ENCODE measurements at places on chromosomes 16 and 17.

GRCh38 chr16:29139261-29139802 lies 154.5 kb downstream of the LAT start:
- no peak for DNase-seq

DNA sequence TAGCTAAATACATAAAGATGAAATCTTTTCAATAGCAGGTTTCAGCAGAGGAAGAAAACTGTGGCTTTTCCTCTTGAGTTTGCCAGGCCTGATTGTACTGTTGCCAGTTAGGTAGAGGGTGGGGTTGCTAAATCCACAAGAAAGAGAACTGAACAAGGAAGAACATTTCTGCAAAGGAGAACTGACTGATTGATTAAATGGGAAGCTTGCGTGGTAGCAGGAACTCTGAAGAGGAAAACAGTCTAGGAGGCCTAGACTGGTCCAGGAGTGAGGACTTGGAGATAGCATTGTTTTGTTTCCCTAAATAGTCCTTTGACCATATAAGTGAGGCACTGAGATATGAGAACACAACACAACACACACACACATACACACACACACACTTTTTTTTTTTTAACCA lies 18.8 kb downstream of the LRRC36 start:
- no peak for DNase-seq

DNA sequence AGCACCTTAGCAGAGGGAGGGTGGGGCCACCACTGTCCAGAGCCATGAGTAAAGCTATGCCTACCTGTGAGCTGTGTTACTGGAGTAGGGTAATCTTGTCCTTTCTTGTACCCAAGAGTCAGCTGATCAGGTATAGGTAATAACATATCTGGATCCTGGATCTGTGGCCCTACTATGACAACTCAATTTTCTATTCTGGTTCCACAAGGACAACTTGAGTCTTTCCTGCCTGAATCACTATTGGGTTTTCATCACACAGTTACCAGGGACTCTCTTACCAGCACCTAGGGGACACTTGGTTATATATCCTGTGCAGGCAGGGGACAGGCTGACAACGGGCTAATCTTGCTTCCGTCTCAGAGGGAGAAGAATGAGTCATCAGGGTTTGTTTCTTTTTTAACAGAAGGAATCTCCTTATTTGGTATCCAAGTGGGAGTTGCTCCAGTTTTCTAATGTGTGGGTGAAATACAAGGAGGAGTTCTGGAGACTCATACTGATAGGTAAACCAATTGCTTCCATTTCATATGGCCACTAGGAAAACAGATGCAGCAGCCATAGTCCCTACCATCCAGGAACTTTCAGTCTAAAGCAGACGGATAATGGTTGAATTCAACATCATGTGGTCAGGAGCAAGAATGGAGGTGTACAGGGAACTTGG lies 6.8 kb downstream of the ZNF267 start:
- DNase-seq = no peak

DNA sequence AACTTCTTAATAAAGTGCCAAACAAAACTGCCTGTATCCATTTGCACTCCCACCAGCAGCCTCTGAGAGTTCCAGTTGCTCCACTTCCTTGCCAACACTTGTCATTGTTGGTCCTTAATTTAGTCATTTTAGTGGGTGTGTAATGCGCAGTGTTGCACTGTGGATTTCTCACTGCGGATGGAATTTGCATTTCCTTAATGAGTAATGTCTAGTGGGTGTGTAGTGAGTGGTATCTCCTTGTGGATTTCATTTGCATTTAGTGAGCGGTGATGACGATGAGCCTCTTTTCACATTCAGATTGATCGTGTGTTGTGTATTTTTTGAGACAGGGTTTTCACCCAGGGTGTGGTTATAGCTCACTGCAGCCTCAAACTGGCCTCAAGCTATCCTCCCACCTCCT lies 4.1 kb upstream of the MSLN start:
- DNase-seq = no peak

GRCh38 chr17:35254107-35254773 lies 11.4 kb downstream of the SLFN5 start:
- DNase-seq = no peak

- DNase-seq = no peak
These were observed 1.8 kb downstream of the ST3GAL2 start for GRCh38 chr16:70437017-70437581.

- no peak for DNase-seq
These were observed 1.7 kb upstream of the MRM1 start for GRCh38 chr17:36599546-36600250.

Data from globus pallidus (tissue), 1 donor.